ENCODE measurements at places on chromosomes 5 and 9.
A peak's percentile ranks its signal among the peaks of the same experiment; 100 is the strongest.

DNA sequence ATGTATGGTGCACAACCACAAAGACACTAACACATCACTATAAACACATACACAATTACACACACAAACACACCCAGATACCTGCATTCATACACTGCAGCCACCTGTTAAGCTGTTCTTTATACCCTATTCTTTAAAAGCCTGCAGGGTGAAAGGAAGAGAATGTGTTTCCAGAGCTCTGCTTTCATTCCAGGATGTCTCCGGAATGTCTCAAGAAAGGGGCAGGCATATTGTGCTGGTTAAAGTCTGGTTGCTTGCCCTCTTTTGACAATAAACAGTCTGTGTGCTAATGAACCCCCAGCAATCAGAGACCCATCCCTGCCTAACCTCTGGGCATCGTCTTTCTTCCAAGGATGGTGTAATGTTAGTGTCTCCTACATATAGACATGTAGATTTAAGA lies 181.6 kb downstream of the EPB41L4A start:
- DNase-seq: no peak

GRCh38 chr5:144857454-144857853 lies 686.8 kb downstream of the KCTD16 start:
- DNase-seq: no peak

GRCh38 chr5:167709625-167710024 lies 581.8 kb upstream of the WWC1 start:
- no peak for DNase-seq

DNA sequence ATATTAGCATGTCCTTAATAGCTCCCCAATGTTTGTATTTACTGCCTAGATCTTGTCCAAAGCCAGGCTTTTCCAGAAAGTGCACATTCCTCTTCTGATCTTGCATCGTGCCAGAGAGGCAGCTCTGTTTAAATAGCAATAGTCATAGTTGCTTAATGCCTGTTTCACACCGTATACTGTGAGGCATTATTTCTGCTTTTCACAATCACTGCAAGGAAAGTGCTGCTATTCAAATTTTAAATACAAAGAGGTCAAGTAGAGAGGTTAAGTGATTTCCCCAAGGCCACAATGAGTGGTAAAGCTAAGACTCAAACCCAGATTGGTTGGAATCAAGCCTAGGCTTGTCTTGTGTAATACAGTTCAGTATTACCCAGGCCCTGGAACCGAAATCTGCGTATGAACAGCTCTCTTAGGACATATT lies 153.6 kb downstream of the SNX18 start:
- no peak for DNase-seq

DNA sequence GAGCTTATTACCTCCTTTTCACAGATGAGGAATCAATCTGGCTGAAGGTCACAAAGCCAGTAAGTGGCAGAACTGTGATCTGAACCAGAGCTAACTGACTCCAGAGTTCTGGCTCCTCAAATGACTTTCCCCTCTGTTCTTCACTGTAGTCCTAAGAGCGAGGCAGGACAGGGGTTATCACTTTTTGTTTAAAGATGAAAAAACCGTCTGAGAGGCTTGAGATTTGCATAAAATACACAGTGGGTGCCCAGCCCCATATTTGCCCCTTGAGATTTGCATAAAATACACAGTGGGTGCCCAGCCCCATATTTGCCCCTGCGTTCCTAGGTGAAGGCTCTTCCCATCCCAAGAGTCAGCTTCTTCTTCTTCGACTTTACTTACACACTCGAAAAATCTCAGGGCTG lies 667 bp downstream of the FBXO10 start:
- DNase-seq: no peak

DNA sequence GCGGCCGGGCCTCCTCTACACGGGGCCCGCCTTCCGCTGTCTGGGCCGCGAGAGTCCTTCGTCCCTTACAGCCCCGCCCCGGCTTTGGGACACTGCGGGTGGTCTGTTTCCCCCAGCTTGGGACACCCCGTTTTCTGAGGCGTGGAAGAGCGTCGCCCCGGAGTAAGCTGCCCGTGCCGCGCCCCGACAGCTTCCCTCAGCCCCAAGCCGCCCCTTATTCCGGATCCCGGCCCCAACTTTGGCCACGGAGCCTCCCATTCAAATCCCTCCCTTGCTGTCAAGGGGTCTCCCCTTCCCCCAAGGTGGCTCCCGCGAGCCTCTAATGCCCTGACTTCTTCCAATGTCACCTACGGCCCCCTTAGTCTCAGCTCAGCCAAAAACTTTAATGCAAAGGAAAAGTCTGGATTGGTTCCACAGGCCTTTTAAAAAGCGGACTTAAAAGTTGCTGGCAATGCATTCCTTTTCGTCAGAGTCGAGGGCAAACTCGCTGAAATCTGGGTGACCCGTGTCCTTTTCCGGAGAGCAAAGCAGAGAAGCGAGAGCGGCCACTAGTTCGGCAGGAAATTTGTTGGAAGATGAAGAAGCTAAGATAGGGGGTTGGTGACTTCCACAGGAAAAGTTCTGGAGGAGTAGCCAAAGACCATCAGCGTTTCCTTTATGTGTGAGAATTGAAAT lies 19.8 kb downstream of the EXOSC2 start:
- no peak for DNase-seq

GRCh38 chr9:121485623-121486022 lies 14.0 kb downstream of the GGTA1 start:
- no peak for DNase-seq

DNA sequence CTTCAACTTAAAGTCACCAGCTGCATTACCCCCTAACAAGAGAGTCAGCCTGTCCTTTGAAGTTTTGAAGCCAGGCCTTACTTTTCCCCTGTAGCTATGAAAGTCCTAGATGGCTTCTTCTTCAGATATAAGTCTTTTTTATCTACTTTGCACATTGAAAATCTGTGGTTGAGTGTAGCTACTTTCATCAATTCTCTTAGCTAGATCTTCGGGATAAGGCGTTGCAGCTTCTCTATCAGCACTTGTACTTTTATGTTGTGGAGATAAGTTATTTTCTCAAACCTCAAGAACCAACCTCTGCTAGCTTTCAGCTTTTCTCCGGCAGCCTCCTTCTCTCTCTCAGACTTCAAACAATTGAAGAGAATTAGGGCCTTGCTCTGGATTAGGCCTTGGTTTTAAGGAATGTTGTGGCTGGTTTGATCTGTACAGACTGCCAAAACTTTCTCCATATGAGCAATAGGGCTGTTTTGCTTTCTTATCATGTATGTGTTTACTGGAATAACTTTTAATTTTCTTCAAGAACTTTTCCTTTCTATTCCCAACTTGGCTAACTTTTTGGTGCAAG lies 21.6 kb downstream of the CATSPER3 start:
- DNase-seq: no peak

DNA sequence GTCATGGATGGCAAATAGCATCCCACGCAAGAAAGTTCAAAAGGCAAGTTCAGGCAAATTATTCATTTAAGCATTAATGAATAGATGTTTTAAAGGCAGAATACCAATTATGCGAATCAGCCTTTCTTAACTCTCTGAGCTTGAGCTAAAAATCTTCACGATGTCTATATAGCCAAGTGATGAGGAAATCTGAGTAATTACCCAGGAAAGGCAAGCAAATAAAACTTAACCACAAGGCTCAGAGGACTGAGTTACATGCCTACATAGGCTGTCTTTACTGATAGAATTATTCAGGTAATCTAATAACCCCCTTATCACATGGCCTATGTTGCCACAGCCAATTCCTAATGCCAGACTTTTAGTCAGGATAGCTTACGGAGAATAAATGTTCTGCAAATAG lies 120.8 kb upstream of the MTAP start:
- DNase-seq: no peak

DNA sequence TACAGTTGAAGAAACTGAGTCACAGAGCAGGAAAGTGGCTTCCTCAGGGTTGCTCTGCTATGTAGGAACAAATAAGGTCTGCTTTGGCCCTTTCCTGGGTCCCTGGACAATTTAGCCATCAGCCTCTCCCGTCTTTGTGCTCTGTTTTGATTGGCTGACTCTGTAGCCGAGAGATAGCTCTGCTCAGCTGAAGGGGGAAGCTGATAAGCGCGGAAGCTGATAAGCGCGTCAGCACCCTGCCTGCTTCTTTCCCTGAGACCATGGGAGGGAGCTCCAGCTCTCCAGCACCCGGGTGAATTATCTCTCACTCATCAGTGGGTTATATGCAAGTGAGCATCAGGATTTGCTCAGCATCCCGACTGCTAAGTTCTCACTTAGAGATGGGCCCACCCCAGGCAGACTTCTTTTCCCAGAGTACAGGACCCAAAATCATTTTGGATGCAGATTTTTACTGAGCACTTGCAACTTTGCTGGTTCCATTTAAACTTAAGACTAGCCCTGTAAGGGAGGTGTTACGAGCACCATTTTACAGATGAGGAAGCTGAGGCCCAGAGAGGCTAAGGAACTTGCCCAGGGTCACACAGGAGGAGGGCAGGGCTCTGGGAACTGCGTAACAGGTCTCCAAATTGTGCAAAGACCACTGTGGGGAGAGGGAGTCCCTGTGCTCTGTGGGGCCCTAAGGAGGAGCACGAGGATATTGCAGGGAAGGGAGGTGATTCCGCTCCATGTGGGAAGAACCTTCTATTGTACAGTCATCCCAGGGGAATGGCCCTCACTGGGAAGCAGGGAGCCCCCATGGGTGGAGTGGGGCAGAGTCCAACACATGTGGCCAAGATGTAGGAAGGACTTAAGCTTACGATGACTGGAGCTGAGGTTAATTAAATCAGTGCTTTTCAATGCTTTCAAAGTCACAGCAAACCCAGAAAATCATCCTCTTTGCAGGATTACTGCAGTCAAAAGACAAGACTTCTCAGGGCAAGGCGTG lies 83.7 kb upstream of the ORM1 start:
- peak; percentile 22 for DNase-seq

DNA sequence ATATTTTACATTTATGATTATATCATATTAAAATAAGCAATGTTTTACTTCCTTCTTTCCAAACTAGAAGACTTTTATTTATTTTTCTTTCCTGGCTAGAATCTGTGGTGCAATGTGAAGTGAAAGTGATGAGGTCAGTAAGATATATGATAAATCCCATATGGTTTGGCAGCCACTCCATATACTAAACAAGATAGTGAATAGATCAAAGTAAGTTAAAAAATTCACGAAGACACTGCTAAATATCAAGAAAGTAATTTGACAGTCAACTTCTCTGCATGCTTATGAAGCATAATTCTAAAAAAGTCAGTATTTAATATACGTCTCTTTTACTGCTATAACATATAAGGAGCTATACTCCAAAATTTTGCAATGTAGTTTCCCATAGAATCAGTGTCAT lies 972.8 kb downstream of the DTWD2 start:
- DNase-seq: no peak

DNA sequence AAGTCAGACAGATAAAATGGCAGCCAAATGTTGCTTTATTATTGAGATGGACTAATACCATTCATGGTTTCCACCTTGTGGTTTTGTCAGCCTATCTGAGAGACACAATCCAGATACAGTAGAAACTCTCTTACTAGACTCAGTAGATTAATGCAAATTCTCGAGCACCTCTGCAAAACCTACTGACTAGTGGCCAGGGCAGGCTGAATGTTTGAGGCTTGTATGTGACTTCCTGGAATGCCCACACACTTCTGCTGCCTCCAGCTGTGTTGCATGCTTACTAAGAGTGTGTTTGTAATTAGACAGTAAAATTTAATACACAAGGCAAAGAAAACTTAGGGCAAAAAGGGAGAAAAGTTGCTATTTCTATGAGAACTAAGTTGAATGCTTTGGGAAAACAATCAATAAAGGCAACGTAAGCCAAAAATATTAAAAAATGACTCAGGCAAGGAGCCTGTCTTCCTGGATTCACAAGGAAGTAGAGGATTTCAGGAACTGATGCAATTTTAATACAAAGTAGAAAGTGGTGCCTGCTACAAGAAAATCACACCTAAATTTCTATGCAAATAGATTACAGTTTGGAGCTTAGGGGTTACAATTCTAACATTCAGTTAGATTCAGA lies 30.2 kb upstream of the CCNG1 start:
- no peak for DNase-seq

DNA sequence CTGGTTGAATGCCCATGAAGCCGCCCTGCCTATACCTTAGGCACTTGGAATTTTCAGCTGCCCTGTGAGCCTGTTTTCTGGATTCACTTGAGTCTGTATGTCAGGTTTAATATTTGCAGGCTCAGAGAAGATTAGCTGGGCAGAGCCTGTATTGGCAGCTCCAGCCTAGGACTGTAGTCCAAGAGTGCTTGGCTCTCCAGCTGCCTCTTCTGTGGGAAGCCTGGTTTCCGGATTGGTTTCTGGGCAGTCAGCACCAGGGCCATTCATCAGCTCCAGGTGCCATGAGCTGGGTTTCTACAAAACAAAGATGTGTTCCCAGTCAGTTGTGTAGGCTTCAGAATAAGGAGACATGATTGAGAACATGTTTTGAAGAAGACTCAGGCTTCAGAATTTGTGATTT lies 90.1 kb downstream of the ARHGAP26 start:
- DNase-seq: no peak

- DNase-seq: no peak
Measured at GRCh38 chr9:34443533-34443932, 14.8 kb downstream of the FAM219A start.

DNA sequence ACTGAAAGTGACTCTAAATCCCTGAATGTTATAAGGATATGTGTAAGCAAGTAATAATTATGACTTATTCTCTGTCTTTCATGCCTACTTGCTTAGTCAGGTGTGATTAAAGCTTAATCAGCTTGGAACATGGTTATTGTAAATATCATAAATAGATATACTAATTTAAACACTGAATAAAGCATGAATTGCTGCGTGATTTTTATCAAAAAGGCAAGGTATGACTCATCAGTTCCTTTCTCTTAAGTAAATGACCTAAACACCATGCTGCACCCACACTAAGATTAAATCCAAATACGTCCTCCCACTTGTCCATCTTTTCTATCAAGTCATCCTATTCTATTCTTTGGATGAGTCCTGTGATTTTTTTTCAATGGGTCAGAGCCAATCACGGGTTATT lies 124.6 kb upstream of the MTAP start:
- peak; percentile 52 for DNase-seq

DNA sequence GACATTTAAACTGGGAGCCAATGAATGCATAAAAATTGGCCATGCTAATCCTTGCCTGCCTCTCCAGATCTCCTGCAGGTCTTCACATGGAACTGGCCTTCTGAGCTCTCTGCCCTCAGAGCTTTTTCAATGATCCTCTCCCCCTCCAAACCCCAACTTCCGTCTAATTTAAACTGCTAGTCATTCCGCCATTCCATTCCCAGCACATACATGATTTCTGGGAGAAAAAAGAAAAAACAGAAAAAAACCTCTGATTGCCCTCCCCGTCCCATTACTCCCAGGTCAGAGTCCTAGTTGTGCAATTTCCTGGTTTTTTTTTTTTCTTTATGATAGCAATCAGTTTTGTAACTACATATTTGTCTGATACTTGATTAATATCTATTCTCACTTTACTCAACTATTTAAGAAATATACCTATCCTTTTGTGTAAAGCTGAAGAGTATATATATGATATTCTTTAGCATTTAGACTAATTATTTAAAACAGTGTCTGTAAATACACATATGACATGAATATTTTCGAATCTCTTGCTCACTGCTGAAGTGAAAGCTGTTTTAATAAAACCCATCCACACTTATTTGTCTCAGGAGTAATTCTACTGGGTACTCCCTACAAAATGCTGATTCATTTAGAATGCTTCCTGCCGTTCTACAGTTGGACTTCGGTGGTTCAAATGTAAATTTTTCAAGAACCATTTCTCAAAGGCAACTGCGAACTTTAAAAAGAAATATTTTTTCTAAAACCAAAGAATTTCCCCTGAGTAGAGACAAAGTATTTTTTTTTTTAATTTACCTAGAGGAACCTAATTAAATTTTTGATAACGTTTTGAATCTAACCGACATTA lies 1.6 kb downstream of the HINT1 start:
- DNase-seq: no peak
